ENCODE measurements at places on chromosomes 1 and 21. TPM values are rescaled to one million over a fixed set of nuclear protein-coding genes. Genes with fewer than 3 reads are reported as not detected.

Gene SPRR2G
- total RNA-seq, result not detected

GRCh38 chr1:59570524-59570923, 244.2 kb upstream of the HOOK1 start:
- peaks cover 17% of the 10 kb centered on the region for H3K4me1 ChIP-seq
- no peak overlapping the region for H3K27ac ChIP-seq
- H3K4me3 ChIP-seq, result no peak overlapping the region
- H3K36me3 ChIP-seq, result peaks cover 3% of the 10 kb centered on the region
- peak; percentile 41 for DNase-seq
- no peaks in the 10 kb centered on the region for H3K27me3 ChIP-seq

DNA sequence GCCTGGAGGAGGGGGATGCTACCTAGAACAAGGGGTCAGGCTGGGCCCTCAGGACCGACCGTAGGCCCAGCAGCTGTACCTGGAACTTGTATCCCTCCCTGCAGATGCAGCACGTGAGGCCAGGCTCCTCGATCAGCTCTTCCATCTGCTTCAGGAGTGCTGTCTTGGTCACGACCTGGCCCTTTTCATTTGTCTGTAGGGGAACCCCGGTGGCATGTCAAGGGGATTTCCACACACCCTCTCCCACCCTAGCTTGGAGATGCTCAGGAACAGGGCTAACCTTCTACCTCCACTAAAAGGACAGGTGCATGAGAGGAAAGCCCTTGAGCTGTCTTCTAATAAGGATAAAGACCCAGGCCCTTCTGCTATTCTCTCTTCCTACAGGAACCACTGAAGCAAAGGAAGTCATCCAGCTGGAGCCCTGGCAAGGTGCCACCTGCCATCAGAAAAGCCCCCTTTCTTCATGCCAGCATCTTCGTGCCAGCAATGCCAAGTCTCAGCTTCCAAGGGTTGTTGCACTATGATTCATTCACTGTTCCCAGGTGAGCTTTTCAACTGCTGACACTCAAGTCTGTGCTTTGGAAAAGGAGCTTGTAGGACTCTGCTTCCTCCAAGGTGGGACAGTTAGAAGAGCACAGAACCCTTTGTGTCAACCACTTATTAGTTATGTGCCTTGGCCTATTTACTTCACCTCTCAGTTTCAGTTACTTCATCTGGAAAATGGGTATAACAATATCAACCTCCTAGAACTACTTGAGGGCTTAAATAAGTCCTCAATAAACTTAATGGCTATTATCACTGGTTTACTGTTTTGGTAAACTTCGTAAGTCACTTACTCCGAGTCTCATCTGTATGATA, 122.1 kb downstream of the UBR4 start:
- peak; percentile 54 for DNase-seq
- H3K27ac ChIP-seq, result peak overlapping the region; percentile 19
- H3K27me3 ChIP-seq, result no peaks in the 10 kb centered on the region
- H3K4me1 ChIP-seq, result peaks cover 28% of the 10 kb centered on the region
- no peak overlapping the region for H3K4me3 ChIP-seq

DNA sequence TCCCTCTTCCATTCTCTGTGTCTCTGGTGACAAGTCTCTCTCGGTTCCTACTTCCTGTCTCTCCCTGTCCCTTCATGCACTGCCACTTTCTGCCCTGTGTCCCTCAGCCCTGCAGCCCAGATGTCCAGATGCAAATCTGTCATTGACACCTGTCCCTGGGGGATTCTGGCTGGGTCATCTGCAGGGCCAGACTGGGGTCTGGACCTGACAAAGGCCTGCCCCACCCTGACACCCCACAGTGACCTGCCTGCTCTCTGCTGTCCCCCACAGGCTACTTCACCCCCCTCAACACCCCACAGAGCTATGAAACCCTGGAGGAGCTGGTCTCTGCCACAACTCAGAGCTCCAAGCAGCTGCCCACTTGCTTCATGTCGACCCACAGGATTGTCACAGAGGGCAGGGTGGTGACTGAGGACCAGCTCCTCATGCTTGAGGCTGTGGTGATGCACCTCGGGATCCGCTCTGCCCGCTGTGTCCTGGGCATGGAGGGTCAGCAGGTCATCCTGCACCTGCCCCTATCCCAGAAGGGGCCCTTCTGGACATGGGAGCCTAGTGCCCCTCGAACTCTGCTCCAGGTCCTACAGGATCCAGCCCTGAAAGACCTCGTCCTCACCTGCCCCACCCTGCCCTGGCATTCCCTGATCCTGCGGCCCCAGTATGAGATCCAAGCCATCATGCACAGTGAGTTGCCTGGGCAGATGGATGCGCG, 7.2 kb downstream of the THEMIS2 start:
- DNase-seq, result no peak
- no peaks in the 10 kb centered on the region for H3K27me3 ChIP-seq
- peaks cover 11% of the 10 kb centered on the region for H3K36me3 ChIP-seq
- H3K4me3 ChIP-seq, result no peak overlapping the region
- H3K4me1 ChIP-seq, result peaks cover 41% of the 10 kb centered on the region
- H3K27ac ChIP-seq, result no peak overlapping the region

Gene CASQ2
- not detected for total RNA-seq

DNA sequence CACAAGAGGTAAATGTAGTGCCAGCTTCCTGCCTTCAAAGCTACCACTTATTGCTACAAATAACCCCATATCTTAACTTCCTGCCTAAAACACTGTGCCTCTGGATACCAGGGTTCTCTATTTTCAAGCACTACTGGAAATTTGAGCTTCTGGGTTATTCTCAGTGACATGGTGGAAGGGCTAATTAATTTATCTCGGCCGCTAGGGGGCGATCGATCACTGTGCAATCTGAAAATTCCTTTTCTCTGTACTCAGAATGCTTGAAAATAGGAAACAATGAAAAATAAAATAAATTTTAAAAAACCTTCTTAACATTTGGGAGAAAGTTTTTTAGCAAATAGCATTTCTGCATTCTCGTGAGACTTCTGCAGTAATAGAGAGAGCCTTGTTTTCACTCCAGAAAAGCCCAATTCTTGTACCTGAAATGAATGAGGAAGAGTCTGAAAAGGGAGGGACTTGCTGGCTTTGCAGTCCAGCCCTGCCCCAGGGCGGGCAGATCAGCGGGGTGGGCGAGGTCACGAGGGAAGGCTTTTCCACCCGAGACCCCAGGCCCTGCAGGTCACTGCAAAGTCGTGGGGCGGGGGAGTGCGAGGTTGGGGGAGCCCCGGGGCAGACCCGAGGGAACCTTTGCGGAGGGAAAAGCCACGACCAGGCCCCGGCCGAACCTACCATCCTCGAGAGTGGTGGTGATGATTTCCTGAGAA, 276.7 kb downstream of the PCP4 start:
- peak; percentile 61 for DNase-seq
- no peaks in the 10 kb centered on the region for H3K27me3 ChIP-seq
- no peaks in the 10 kb centered on the region for H3K4me1 ChIP-seq
- H3K27ac ChIP-seq, result no peak overlapping the region
- no peak overlapping the region for H3K4me3 ChIP-seq

GRCh38 chr1:211281320-211282022, 22.3 kb downstream of the RCOR3 start:
- H3K4me3 ChIP-seq, result no peak overlapping the region
- H3K4me1 ChIP-seq, result peaks cover 2% of the 10 kb centered on the region
- no peak for DNase-seq

All from activated naive CD4-positive, alpha-beta T cell treated with anti-CD3 and anti-CD28 coated beads for 36 hours (primary cell).